ENCODE measurements at places on chromosomes 5 and 9.

- DNase-seq, result no peak
Measured at GRCh38 chr9:128304971-128305288, 17.3 kb downstream of the TRUB2 start.

GRCh38 chr9:115739096-115739875, 414.3 kb upstream of the PAPPA start:
- no peak for DNase-seq

GRCh38 chr5:9338796-9339195, 207.1 kb downstream of the SEMA5A start:
- no peak for DNase-seq

GRCh38 chr5:171568389-171568788, 148.9 kb downstream of the FGF18 start:
- DNase-seq, result no peak

DNA sequence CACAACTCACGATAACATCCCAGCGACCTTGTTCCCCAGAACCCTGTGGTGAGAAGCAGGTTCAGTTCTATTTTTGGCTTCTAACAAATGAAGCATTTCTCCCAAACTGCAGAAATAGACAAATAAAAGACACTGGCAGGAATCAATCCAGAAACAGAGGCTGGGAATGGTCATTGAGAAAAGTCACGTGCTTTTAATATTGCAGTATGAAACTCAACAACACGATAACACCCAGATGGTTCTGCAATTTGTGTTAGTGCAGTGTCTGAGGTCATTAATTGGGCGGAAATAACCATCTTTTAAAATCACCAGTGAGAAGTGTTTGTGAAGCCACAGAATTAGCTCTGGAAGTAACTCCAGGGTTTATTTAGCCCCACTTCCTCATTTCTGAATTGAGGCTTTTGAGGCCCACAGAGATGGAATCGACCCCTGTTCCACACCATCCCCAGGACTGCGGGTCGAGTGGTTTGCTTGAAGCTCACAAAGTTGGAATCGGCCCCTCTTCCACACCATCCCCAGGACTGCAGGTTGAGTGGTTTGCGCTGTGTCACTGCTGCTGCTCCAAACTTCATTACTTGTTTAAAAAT, 164.7 kb upstream of the IRX4 start:
- no peak for DNase-seq

GRCh38 chr5:64690417-64691151, at the start of gene SHISAL2B:
Gene SHISAL2B (plus strand): TSS chr5:64690503. CDS start chr5:64690624, 121 bp downstream.
- DNase-seq, result no peak

DNA sequence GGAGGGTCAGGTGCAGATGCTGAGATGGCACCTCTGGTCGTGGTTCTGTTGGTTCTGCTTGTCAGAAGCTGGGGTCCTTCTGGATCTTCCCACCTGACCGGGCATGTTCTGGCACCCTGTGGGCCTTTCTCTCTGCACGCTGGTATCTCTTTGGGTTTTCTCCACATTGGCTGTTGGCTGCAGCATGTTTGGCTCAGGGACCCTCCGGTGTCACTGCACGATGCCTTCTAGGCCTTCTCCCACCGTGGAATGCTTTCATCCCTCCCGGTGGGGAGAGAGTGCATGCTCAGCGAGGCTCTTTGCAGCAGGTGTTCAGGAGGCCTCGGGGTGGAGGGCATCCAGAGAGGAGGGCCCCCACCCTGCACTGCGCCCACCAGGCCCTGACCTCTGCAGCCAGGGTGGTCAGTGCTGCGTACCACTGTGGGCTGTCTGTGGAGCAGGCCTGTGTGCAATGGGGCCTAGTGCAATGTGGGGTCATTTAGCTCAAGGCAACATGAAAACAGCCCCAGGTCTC, 119.4 kb downstream of the WNK2 start:
- no peak for DNase-seq

DNA sequence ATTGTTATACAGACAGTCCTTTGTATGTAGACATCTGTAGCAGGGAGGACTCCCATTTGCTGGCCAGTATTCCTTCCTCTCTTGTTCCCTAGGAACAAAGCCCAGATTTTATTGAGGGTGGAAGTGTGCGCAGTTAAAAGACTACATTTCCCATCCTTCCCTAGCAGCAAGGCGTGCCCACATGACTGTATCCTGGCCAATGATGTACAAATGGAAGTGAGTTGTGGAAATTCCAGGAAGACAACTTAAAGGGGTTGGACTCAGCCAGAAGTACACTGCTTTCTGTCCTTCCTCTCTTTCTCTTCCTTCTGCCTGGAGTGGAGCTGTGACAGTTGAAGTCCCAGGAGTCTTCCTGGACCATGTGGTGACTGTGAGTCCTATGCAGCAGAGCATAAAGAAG, 89.0 kb downstream of the HRH2 start:
- no peak for DNase-seq

GRCh38 chr5:10479154-10479721, 37.6 kb downstream of the ROPN1L start:
- DNase-seq, result no peak

DNA sequence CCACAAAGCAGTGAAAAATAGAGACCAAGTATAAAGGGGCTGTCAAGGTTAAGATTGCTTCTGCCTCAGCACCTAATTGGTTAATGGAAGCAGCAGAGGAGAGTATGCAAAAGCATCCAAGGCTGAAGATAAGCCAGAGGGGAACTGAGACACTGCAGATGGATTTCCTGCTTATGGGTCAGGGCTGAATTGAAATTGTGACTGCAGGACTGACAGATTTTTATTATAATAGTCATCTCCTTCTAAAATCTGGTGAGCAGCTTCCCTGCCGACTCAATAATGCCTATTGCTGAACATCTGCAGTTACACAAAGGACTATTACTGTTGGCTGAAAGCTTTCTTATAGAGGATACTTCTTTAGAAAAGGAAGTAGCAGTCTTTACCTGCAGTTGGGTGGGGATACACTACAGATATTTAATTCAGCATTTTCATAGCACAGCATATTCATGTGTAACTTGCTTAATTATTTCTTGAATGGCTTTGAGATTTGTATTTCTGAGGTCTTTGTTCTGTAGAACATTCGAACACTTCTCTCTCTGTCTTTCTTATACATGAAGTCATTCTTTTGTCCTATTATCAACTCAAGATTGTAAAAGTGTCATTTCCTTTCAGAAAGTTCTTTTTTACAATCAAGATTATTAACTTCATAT, 363.0 kb upstream of the RIOK2 start:
- DNase-seq, result no peak

Data from activated naive CD4-positive, alpha-beta T cell (primary cell).